ENCODE measurements at places on chromosomes 4 and X. TPM values are rescaled to one million over a fixed set of nuclear protein-coding genes. Genes with fewer than 3 reads are reported as not detected.
A peak's percentile ranks its signal among the peaks of the same experiment; 100 is the strongest.

The PASD1 gene
- not detected for total RNA-seq

The FAM47A gene
- not detected for total RNA-seq

The NWD2 gene
- not detected for total RNA-seq

The SYTL5 gene
- 0.26 TPM for total RNA-seq

The DCAF4L1 gene
- 0.24 TPM for total RNA-seq

The TADA2B gene
- total RNA-seq: 18.9 TPM

The HTN1 gene
- not detected for total RNA-seq

The IGFBP7 gene
- total RNA-seq: 3,991 TPM

The CXXC4 gene
- total RNA-seq: not detected

The ALB gene
- total RNA-seq: not detected

GRCh38 chr4:169952236-169953002 lies 73.8 kb downstream of the MFAP3L start:
- H3K4me1 ChIP-seq: peaks cover 21% of the 10 kb centered on the region
- H3K36me3 ChIP-seq: no peaks in the 10 kb centered on the region
- peaks cover 20% of the 10 kb centered on the region for H3K27me3 ChIP-seq
- DNase-seq: no peak

DNA sequence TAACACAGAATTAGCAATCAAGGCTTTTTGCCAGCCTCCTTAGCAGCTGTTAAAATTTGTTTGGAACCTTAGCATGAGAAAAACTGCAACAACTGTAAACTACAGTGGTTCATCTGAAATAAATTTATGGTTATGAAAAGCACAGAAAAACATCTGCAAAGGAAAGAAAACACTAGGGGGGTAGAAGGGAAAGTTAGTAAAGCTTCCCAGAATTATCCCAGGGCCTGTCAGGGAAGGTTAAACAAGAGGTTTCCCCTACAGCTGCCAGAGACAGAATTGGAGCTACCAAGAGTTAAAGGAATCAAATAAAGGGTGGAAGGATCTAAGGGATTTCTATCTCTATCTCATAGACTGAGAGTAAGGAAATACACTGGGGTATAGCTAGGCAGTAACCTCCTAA lies 234.7 kb upstream of the DIAPH2 start:
- no peak overlapping the region for H3K27ac ChIP-seq
- H3K4me3 ChIP-seq: no peak overlapping the region
- no peaks in the 10 kb centered on the region for H3K36me3 ChIP-seq
- H3K4me1 ChIP-seq: peaks cover 6% of the 10 kb centered on the region
- no peak for DNase-seq

DNA sequence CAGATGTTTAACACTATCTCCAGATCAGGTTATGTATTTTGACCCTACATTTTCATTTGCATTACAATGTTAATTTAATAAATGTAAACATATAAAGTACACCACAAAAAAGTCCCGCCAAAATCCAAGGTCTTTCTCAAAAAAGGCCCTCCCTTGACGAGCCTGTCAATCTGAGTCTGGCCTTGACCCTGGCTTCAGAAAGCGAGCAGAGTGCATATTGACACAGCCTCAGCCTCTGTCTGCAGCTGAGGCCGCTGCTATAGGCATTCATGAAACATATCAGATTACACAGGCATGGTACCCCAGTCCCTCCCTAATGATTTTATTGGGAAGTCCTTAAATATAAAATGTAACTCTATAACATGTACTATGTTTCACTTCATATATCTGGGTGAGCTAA lies 6.2 kb downstream of the MBNL3 start:
- no peak overlapping the region for H3K27ac ChIP-seq
- peaks cover 14% of the 10 kb centered on the region for H3K4me1 ChIP-seq
- DNase-seq: no peak
- H3K36me3 ChIP-seq: no peaks in the 10 kb centered on the region
- H3K27me3 ChIP-seq: no peaks in the 10 kb centered on the region

GRCh38 chr4:141636771-141637460 lies 533 bp downstream of the IL15 start:
- peak overlapping the region; percentile 93 for H3K4me3 ChIP-seq
- H3K4me1 ChIP-seq: peaks cover 15% of the 10 kb centered on the region
- H3K36me3 ChIP-seq: no peaks in the 10 kb centered on the region
- no peaks in the 10 kb centered on the region for H3K27me3 ChIP-seq
- DNase-seq: no peak

DNA sequence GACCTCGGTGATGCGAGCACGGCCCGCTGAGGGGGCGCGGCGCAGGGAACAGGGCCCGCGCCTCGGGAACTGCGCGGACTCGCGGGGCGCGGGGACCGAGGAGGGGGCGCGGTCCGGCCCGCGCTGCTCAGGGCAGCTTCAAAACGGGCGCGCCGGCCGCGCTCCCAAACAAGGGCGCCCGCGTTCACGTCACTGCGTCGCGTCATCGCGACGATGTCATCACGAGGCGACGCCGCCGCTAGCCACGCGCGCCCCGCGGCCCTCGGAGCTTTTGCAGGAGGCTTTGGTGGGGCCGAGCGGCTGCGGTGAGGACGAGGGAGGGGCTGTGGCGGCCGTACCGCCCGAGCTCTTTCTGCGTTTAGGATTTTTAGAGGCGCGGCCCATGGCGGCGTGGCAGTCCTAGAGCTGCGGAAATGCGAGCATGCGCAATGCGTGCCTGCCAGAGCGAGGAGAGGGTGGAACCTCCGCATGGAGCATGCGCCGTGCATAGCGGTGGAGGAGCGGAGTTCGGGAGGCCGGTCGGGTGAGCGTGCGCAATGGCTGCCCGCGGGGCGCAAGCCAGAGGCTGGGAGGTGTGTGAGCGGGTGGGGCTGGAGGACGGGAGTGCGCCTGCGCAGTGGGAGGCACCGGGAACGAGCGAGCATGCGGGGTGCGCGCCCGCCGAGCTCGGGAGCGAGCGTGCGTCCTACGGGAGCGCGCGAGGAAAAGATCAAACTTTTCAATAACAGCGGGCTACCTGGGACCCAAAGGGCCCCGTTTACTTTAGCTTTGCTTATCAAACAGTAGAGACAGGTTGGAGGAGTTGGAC lies at the start of gene PPP2R3B:
Gene PPP2R3B (minus strand): TSS at position 140 of the 808 bp plus-strand sequence. CDS start 216 bp downstream, outside the sequence.
- H3K27me3 ChIP-seq: no peaks in the 10 kb centered on the region
- H3K4me1 ChIP-seq: peaks cover 13% of the 10 kb centered on the region

DNA sequence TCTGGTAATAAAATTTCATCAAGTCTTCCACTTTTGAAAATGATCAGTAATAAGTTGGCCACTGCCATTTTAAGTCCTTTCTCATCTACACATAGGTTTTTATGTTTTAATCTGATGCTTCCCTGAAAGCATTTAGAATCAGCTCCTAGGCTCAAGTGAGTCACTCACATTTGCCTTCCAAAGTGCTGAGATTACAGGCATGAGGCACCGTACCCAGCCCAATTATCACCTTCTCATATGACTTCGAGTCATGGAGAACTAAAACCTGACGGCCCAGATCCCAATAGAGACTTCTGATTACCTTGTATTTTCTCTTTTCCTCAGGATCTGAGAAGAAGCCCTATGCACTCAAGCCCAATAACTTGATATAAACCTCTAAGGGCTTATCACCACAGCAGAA lies 140.8 kb downstream of the OPHN1 start:
- H3K27me3 ChIP-seq: no peaks in the 10 kb centered on the region
- no peak for DNase-seq
- H3K36me3 ChIP-seq: no peaks in the 10 kb centered on the region
- H3K4me1 ChIP-seq: no peaks in the 10 kb centered on the region
- no peak overlapping the region for H3K4me3 ChIP-seq
- no peak overlapping the region for H3K27ac ChIP-seq

DNA sequence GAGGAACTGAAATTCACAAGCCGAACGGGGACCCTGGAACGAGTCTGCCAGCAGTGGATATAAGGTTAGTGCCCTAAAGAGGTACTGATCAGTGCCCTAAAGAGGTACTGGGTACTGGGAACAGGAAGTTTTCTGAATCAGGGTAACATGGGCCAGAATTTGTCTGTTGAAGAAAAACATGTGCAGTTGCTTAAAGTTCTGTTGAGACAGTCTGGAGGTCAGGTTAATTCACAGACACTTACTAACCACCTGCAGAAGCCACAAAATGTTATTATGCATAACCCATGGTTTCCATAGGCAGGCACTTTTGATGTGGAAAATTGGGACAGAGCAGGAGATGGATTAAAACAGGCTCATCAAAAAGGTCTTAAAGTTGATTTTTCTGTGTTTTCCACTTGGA lies 17.9 kb downstream of the SPIN2B start:
- no peaks in the 10 kb centered on the region for H3K4me1 ChIP-seq
- H3K4me3 ChIP-seq: no peak overlapping the region
- DNase-seq: no peak
- no peaks in the 10 kb centered on the region for H3K27me3 ChIP-seq

- peaks cover 5% of the 10 kb centered on the region for H3K36me3 ChIP-seq
- no peak for DNase-seq
- peaks cover 30% of the 10 kb centered on the region for H3K27me3 ChIP-seq
- peak within 1 kb of the TSS; percentile 68 for H3K4me3 ChIP-seq
- H3K4me1 ChIP-seq: peaks cover 6% of the 10 kb centered on the region
These were observed at the start of gene RNF128 for GRCh38 chrX:106726485-106727437. Gene RNF128 (plus strand): TSS chrX:106726701. CDS start chrX:106726914, 213 bp downstream.

DNA sequence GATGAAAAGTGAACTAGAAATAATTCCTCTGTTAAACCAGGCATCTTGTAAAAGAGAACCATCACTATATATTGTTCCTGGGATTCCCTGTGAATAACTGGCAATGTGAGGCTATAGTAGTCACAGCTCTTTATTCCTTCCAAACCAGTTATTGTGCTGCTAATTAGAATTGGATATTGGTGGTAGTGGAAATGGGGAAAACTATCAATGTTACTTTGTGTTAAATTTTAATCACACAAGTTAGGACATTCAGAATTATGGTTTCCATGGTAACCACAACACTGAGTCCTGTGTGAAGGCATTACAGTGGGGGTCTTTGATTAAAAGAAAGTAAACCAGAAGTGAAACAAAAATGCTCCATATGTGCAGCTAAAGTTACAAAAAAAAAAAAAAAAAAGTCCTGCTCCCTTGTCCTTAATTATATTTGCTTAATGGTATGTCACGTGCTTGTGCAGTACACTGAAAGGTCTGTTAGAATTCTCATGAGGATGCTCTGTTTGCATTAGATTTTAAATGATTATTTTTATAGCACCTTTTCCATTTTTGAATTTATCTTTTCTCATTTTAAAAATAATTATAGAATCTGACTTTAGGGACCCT lies 200.4 kb downstream of the ADGRL3 start:
- peaks cover 3% of the 10 kb centered on the region for H3K4me1 ChIP-seq
- no peaks in the 10 kb centered on the region for H3K27me3 ChIP-seq
- H3K4me3 ChIP-seq: no peak overlapping the region
- H3K27ac ChIP-seq: no peak overlapping the region
- no peaks in the 10 kb centered on the region for H3K36me3 ChIP-seq

DNA sequence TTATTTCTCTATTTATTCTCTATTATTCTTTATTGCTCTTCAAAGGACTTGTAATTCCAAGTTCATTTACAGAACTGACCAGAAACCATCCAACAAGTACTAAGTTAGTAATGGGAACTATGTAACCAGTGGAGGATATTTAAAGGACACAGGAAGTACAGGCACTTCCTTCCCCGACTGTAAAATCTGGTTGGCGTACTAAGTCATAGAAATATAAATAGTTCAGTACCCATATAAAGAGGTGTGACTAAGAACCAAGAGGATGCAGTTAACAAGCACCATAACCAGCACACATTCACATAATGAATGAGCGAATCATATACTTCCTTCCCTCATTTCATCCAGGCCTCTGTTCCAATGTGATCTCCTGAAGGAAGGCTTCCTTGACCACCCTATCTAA lies 3.6 kb upstream of the EIF4E start:
- no peaks in the 10 kb centered on the region for H3K27me3 ChIP-seq
- H3K36me3 ChIP-seq: no peaks in the 10 kb centered on the region
- H3K4me3 ChIP-seq: no peak overlapping the region

- H3K27ac ChIP-seq: no peak overlapping the region
- H3K4me1 ChIP-seq: no peaks in the 10 kb centered on the region
- DNase-seq: no peak
- no peak overlapping the region for H3K4me3 ChIP-seq
These were observed 293.1 kb downstream of the SMARCA1 start for GRCh38 chrX:129230168-129230567.

DNA sequence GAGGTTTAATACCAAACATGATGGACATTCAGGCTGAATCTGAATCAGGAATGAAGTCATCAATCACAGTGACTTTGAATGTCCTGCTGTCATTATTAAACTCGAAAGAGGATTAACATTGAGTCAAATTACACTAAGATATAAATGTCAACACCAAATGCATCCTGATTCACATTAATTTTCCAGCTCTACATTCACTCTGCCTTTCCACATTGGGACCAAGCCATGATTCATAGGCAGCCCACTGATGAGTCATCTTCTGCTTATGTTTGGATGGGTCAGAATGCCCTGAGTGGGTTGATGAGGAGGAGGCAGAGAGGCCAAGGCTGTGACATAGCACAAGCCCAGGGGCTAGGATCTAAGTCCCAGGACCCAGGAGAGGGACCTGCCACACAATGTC lies 247.6 kb upstream of the RPS6KA3 start:
- no peak for DNase-seq
- H3K4me3 ChIP-seq: no peak overlapping the region
- H3K36me3 ChIP-seq: no peaks in the 10 kb centered on the region
- peak overlapping the region; percentile 32 for H3K27ac ChIP-seq
- no peaks in the 10 kb centered on the region for H3K27me3 ChIP-seq

DNA sequence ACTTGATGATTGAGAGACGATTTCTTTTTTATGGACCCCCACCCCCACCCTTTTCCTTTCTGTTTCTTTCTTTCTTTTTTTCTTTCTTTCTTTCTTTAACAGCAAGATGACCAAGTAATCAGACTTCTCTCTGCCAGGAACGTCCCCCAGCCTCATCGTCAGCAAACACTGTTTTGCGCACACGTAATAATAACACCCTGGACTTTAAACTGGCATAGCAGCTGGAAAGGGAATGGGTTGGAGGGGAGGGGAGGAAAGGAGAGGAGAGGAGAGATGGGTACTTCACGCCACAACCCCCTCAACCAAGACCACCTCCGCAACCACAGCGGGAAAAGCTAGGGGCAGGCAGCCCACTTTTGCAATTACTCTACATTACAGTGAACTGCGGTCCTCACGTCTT lies 1.1 kb downstream of the GABRA2 start:
- DNase-seq: no peak
- H3K4me1 ChIP-seq: peaks cover 15% of the 10 kb centered on the region
- H3K4me3 ChIP-seq: peak overlapping the region; percentile 74
- H3K36me3 ChIP-seq: peaks cover 3% of the 10 kb centered on the region
- no peak overlapping the region for H3K27ac ChIP-seq
- H3K27me3 ChIP-seq: peaks cover 61% of the 10 kb centered on the region

DNA sequence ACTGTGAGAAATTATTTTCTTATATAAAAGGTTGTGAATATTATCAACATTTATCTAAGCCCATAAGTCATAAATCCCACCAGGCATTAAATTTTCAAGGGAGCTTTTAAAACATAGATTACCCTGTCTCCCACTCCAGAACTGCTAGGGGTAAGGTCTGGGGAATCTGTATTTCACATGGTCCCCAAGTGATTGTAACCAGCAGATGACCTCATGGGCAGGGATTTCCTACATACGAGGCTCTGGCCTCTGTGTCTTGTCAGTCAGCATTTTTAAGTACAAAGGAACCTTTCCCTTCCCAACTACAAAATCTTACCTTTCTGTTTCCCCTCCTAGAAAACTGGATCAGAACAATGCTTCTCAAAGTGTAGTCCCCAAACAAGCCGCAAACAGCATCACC lies 188.6 kb downstream of the TSPAN5 start:
- H3K36me3 ChIP-seq: peaks cover 22% of the 10 kb centered on the region
- no peak for DNase-seq
- no peak overlapping the region for H3K4me3 ChIP-seq
- H3K27me3 ChIP-seq: no peaks in the 10 kb centered on the region
- H3K27ac ChIP-seq: peak overlapping the region; percentile 53
- H3K4me1 ChIP-seq: peaks cover 52% of the 10 kb centered on the region

GRCh38 chr4:120155287-120155686 lies 88.6 kb upstream of the MAD2L1 start:
- no peak overlapping the region for H3K4me3 ChIP-seq
- H3K27me3 ChIP-seq: peaks cover 1% of the 10 kb centered on the region
- no peak for DNase-seq
- H3K36me3 ChIP-seq: no peaks in the 10 kb centered on the region
- no peak overlapping the region for H3K27ac ChIP-seq

Measured in chondrocyte (in vitro differentiated cells).